Heart left ventricle (tissue), 16 donors: ENCODE measurements at places on chromosomes 6 and 20. TPM values are rescaled to one million over a fixed set of nuclear protein-coding genes. Genes with fewer than 3 reads are reported as not detected.

PTGIS gene
- total RNA-seq = 22.0 TPM

LY86 gene
- 0.67 TPM for total RNA-seq

BPIFB2 gene
- total RNA-seq = not detected

TOP1 gene
- total RNA-seq = 21.0 TPM

SALL4 gene
- 0.07 TPM for total RNA-seq

RAB44 gene
- 0.32 TPM for total RNA-seq

TCP11 gene
- total RNA-seq = not detected

SLC22A7 gene
- 0.12 TPM for total RNA-seq

EYA4 gene
- total RNA-seq = 20.0 TPM

CSNK2B gene
- total RNA-seq = 112 TPM

CLPSL2 gene
- not detected for total RNA-seq

SPAG4 gene
- 5.6 TPM for total RNA-seq

UNC93A gene
- not detected for total RNA-seq

PLCB4 gene
- 31.8 TPM for total RNA-seq
